HEK293T (cell line): ENCODE measurements at places on chromosomes 7 and 10.

DNA sequence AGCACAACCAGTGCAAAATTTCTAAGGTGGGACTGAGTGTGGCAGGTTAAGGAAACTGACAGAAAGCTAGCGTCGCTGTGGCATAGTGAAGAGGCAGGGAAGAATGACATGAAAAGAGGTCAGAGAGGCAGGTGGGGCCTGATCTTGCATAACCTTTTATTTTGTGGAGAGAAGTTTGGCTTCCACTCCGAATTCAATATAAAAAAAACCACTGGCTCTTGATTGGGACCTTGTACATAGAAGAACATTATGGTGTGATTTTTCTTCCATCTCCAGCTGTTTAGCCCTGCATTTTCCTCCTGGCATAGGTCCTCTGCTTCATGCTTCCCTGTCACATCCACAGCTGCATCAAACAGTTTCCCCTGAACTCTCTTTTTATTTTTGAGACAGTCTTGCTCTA lies 170.5 kb upstream of the MEOX2 start:
- no peak for DNase-seq

DNA sequence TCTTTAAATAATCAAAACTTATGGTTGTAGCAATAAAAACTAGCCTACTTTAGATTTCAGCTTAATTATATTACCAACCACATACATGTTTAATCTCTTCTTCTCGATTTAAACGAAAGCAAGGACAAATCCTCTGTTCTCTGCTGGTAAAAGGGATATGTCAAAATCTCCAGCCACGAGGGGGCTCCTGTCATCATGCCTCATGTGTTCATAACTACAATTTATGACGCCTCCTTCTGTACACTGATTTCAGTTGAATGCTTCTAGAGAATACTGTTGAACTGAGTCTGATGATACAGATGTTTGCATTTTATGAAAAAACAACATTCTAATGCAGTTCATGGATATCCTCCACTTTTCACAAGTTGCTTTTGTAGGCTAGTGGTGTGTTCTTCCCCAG lies 220.0 kb upstream of the DPP6 start:
- DNase-seq = no peak

- DNase-seq = no peak
Observed at GRCh38 chr10:30178356-30178964, 119.1 kb upstream of the JCAD start.

- no peak for DNase-seq
Observed at GRCh38 chr7:155574556-155575290, 28.4 kb upstream of the CNPY1 start.

- DNase-seq = no peak
Observed at GRCh38 chr7:57343901-57344622, 105.9 kb upstream of the ZNF716 start.

DNA sequence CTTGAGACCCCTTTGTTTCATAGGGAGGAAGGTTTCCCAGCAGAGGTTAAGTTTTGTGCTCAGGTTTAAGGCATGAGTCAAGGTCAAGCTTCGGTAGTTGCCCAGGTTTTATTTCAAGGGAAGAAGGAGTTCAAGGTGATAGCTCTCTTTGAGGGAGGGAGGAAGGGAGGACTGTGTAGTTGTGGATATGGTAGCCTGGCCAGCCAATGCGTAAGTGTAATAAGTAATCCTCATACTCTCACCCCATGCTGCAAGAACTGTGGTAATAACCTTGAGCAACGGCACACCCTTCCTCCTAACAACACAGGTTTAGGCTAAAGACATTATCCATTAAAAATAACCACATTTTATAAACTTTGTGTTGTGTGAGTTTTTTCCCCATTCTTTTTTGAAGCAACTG lies 478.9 kb downstream of the KCNMA1 start:
- no peak for DNase-seq

- no peak for DNase-seq
Observed at GRCh38 chr10:42979181-42979580, 97.7 kb upstream of the RET start.

GRCh38 chr10:69826789-69827554 lies 25.3 kb downstream of the COL13A1 start:
- no peak for DNase-seq

GRCh38 chr10:23384364-23384763 lies 39.8 kb upstream of the C10orf67 start:
- DNase-seq = no peak
